ENCODE measurements at places on chromosomes 11 and 22.

DNA sequence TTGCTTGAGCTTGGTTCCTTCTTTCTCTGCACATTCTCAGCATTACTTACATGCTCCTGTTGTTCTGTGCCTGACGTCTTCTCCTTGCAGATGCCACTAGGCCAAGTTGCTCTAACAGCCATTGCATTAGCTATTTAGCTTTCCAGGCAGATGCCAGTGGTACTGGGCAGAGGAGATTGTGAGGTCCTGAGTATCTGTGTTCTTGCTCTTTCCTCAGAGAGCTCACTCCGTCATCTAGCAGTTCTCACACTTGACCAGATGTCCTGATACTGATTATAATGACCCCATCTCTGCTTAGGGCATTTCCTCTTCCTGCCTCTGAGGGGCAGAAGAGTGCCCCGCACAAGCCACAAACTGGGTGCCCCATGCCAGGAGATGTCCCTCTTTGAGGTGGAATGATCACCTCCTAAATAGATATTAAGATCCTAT lies 30.7 kb downstream of the ARHGAP1 start:
- no peak for DNase-seq

GRCh38 chr11:12167061-12168000 lies 56.9 kb downstream of the MICAL2 start:
- DNase-seq = no peak

- no peak for DNase-seq
Measured at GRCh38 chr11:77203901-77204753, 76.1 kb downstream of the MYO7A start.

GRCh38 chr11:130089674-130090073 lies 20.0 kb downstream of the APLP2 start:
- DNase-seq = no peak

DNA sequence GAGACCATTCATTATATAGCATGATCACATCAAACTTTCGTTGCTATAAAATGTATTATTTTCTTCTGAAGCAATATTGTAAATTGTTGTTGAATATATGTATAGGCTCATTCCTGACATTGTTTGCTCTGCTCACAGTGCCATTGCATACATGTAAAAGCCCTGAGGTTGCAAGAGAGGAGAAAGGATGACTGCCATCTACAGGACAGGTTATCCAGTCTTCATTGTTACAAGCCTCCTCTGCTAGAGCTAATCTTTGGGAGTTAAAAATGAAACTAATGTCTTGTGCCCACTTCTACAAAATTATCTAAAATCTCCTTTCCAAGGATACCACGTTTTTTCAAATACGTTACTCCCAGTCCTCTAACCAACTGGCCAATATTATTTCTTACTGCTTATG lies 16.4 kb upstream of the OR5AL1 start:
- DNase-seq = no peak

- no peak for DNase-seq
Measured at GRCh38 chr11:10488934-10489691, 34.0 kb downstream of the AMPD3 start.

- no peak for DNase-seq
Measured at GRCh38 chr11:14127679-14128078, 165.2 kb downstream of the SPON1 start.

- no peak for DNase-seq
Measured at GRCh38 chr11:41050791-41051190, 408.7 kb downstream of the LRRC4C start.

GRCh38 chr22:32469799-32470212 lies 4.8 kb upstream of the FBXO7 start:
- no peak for DNase-seq

DNA sequence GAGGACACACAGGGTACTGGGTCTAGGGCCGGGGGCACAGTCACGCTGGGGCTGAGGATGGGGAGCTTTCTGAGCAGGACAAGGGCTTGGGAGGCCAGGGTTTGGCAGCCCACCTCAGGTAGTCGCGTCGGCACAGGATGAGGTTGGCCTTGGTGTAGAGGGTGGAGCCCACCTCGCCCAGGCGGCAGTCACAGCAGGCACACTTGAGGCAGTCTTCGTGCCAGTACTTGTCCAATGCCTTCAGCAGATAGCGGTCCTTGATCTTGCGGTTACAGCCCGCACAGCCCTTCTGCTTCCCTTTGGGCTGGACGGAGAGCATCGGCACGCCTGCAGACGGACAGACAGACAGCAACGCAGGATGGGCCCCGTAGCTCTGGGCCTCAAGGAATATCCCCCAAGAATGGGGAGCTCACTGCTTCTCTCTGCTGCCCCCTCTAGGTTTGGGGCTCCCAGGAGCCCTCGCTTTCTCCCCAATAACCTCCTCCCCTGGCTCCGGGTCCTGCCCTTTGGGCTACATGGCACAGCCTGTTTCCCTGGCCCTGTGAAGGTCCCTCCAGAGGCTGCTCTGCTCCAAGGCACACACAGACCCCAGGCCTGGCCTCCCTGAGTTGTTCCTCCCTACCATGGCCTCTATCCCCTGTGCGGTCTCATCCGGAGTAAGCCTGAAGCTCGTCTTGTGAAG lies 33.4 kb downstream of the LMO1 start:
- DNase-seq = no peak

Measured in smooth muscle cell of the brain vasculature (primary cell).